H54 (cell line): ENCODE measurements at places on chromosomes 6 and 20.

DNA sequence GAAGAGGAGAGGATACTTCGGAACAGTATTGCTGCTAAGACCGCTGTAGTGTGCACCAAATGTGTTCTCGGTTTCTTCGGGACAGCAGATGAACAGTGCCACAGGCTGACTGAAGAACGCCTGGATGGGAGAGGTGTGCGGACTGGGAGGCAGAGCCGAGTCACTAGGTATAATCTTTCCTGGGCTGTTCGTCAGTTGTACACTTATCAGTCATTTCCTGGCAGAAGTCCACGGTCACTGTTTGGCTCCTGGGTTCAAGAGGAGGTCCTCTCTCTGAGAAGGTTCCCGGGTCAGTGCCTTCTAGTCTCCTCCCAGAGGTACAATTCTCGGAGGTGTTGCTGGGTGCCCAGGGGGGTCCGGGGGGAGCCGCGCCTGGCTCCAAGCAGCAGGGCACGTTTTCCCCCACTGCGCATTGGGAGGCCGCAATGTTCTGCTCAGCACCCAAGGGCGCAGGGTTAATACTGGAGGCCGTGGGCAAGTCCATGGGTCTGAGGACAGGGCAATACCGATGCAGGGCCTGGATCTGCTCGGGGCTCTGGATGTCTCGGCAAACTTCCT is 38.1 kb downstream of the GJA10 start:
- no peak for DNase-seq

DNA sequence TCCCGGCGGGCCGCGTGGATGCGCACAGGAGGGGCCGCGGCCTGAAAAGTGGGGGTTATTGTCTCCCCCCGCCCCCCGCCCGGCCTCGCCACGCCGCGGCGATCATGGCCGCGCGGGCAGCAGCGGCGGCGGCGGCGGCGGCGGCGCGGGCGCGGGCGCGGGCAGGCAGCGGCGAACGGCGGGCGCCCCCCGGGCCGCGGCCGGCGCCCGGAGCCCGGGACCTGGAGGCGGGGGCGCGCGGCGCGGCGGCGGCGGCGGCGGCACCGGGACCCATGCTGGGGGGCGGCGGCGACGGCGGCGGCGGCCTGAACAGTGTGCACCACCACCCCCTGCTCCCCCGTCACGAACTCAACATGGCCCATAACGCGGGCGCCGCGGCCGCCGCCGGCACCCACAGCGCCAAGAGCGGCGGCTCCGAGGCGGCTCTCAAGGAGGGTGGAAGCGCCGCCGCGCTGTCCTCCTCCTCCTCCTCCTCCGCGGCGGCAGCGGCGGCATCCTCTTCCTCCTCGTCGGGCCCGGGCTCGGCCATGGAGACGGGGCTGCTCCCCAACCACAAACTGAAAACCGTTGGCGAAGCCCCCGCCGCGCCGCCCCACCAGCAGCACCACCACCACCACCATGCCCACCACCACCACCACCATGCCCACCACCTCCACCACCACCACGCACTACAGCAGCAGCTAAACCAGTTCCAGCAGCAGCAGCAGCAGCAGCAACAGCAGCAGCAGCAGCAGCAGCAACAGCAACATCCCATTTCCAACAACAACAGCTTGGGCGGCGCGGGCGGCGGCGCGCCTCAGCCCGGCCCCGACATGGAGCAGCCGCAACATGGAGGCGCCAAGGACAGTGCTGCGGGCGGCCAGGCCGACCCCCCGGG is 637 bp downstream of the ARID1B start:
- DNase-seq = no peak

DNA sequence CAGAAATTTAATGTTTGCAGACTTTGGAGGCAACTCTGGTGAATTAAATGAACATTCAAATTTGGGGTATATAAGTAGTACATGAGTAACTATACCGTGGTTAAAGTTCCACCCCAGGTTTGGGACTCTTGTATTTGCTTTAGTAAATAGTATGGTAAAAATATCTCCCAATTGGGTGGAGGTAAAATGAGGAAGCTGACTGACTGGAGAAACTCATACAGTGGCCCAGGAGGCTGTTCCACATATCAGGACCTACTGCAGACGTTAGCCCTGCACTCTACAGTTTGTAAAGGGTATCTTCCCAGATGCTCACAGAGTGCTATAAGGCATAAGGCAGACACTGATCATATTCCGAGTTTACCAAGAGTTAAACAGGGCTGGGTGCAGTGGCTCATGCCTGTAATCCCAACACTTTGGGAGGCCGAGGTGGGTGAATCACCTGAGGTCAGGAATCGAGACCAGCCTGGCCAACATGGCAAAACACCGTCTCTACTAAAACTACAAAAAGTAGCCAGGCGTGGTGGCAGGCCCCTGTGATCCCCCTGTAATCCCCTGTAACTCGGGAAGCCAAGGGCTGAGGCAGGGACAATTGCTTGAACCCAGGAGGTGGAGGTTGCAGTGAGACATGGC is 53.7 kb downstream of the CPXM1 start:
- no peak for DNase-seq

GRCh38 chr6:108862479-108863191 is 14.4 kb downstream of the ARMC2 start:
- no peak for DNase-seq

DNA sequence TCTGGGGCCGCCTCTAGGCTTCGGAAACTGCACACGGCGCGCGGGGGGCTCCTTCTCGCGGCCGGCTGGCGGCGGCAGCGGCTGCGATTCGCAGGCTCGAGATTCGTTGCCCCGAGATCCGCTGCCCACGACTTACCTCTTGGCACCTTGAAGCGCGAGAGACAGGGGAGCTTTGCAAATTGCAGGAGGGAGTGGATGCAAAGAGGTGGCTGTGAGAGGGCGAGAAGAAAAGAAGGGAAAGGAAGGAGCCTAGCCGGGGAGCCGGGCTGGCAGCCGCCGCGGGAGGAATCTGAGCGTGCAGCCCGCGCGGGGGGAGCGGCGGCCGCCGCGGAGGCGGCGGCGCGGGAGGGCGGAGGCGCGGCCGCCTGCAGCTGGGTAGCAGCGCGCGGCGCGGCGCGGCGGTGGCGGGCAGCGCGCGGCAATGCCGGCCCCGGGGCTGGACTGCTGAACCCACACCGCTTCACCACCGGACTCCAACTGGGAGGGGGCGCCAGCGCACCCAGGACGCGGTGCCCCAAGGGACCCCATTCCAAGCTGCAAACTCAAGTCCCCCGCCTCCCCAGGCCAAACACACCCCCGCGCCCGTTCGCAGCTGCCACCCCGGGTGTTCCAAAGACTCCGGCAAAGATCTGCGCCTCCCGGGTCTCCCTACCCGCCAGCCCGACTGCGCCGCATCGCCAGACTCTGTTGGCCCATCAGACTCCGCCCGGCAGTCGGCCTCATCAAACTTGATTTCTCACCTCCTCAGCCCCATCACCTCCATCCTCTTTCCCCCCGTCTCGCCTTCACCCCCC is 44.2 kb upstream of the SUPT3H start:
- DNase-seq = peak; percentile 77
